ENCODE measurements at places on chromosomes 13 and 19.

DNA sequence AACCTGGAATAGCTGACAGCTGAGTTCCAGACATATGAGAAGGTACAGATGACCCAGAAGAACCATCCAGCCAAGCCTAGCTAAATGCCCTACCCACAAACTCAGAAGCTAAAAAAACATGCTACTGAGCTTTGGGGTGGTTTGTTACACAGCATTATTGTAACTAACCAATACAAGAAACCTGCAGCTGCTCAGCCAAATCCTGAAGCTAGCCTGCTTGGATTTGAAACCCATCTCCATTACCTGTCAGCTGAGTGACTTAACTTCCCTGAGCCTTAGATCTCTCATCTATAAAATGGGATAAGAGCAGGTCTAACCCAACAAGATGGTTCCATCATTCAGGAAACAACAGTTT is 25.0 kb downstream of the TEX101 start:
- no peak for DNase-seq

DNA sequence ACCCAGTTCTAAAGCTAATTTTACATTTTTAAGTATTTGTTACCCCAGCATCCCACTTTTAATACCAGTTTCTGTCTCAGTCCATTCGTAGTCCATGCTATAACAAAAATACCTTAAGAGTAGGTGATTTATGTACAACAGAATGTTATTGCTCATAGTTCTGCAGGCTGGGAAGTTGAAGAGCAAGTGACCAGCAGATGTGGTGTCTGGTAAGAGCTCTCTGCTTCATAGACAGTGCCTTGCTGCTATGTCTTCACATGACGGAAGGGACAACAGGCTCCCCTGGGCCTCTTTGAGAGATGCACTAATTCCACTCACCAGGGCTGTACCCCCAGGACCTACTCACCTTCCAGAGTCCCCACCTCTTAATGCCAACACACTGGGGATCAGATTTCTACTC is 96.6 kb downstream of the COL4A2 start:
- DNase-seq: no peak

- DNase-seq: no peak
Measured at GRCh38 chr13:49351871-49352270, 92.0 kb downstream of the CAB39L start.

DNA sequence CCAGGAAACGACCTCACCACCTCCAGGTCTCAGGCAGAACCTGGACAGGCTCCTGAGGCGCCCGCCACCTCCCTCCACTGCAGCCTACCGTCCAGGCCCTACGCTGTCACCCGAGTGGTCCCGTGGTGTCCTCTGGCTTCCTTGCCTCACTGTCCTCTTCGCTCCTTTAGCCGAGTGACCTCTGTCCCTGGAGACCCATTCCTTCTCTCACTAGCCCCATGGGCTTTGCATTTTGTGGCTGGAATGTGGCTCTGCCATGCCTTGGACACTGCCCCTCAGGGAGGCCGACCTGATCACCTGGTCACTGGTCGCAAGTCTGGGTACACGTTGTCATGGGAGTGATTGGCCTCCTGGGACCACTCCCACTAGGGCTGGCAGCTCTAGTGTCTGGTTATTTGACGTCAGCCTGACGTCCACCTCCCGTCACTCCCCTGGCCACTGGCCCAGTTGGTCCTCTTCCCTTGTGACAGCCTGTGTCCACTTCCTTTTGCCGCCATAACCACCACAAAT is 17.9 kb downstream of the SLC25A42 start:
- no peak for DNase-seq

DNA sequence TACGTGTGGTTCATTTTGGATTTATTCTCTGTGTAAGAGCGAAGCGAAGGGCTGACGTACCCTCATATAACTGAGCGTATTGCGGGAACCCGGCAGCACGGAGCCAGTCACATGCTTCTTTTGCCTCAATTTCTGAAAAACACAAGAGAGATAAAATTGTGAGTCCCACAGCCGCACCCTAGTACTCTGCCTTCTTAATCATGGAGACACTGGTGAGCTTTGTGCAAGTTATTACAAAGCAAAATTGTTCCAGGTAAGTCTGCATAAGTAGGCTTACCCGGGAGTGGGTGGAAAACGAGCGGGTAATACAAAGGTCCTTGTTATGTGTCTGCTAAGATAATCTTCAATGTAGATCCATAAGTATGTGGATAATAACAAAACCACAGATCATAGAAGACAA is 118.1 kb downstream of the STARD13 start:
- DNase-seq: no peak

GRCh38 chr13:110965038-110965754 is 50.3 kb upstream of the ANKRD10 start:
- peak; percentile 2 for DNase-seq

- peak; percentile 72 for DNase-seq
Measured at GRCh38 chr13:77026861-77027621, at the start of gene FBXL3. Gene FBXL3 (minus strand): TSS chr13:77027159. CDS start chr13:77021860, 5,299 bp downstream.

DNA sequence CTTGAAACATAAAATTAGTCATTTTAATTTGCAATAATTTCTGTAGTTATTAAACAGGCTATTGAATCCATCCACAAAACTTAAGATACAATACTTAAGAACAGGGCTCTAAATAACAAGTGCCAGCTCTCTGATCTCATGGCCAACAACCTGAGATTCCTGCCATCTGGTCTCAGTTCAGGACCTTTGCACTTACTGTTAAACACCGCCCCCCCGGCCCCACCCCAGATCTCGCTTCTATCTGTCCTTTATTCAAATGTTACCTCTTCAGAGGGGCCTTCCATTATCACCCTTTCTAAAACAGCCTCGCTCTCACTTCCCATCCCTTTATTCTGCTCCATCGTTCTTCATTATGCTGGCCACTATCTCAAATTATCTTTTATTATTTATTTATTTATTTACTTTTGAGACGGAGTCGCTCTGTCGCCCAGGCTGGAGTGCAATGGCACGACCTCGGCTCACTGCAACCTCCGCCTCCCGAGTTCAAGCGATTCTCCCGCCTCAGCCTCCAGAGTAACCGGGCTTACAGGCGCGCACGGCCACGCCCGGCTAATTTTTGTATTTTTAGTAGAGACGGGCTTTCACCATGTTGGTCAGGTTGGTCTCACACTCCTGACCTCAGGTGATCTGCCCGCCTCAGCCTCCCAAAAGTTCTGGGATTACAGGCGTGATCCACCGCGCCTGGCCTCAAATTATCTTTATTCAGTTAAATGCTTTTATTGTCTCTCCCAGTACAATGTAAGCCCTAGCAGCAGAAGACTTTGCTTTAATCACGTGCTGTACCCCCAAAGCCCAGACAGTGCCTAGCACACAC is 838 bp upstream of the SNRNP70 start:
- no peak for DNase-seq

Data from stimulated activated CD4-positive, alpha-beta T cell treated with anti-CD3 and anti-CD28 coated beads, Interleukin-2, amount 100 ng/mL, for 4 hours (primary cell).